ENCODE measurements at places on chromosomes 4 and X.

GRCh38 chr4:24970635-24971034, 57.8 kb upstream of the CCDC149 start:
- DNase-seq, result no peak

DNA sequence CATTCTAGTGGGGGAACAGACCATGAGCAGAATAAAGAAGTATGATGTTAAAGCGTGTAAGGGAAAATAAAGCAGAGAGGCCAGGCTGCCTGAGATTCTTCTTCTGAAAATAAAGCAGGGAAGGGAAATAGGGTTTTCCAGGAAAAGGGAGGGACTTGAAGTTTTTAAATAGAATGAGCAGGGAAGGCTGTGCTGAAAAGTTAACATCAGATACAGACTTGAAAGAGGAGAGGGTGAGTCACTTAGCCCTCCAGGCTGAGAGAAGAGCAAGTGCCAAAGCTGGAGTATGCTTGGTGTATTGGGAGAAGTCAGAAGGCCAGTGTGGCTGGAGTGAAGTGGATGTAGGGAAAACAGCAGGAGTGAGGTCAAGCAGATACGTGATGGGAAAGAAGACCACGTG, 10.0 kb upstream of the PLK4 start:
- DNase-seq, result no peak

GRCh38 chrX:9539605-9540387, 74.9 kb downstream of the TBL1X start:
- DNase-seq, result no peak

DNA sequence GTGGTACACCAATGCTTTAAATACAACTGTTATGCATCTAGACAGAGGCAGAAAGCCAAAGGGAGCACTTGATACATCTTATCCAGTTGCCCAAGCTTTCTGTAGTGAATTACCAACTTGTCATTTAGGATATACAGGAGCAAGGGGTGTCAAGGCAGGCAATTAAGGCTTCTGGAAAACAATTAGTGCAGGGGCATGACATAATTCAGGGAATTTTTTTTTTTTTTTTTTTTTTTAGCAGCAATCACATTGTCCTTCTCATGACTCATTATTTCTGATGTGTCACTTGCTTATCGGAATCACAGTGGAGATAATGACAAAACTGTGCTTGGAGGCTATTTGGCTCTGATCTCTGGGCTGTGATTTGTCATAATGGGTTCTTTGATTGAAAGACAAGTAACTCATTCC, 259.5 kb downstream of the ARHGAP24 start:
- DNase-seq, result no peak

GRCh38 chr4:1772853-1773538, 20.1 kb upstream of the FGFR3 start:
- DNase-seq, result no peak

GRCh38 chr4:84937381-84937977, 29.0 kb downstream of the WDFY3 start:
- no peak for DNase-seq

GRCh38 chr4:121690001-121690400, 6.8 kb downstream of the ANXA5 start:
- no peak for DNase-seq

GRCh38 chr4:141027421-141027820, 105.8 kb downstream of the RNF150 start:
- no peak for DNase-seq

DNA sequence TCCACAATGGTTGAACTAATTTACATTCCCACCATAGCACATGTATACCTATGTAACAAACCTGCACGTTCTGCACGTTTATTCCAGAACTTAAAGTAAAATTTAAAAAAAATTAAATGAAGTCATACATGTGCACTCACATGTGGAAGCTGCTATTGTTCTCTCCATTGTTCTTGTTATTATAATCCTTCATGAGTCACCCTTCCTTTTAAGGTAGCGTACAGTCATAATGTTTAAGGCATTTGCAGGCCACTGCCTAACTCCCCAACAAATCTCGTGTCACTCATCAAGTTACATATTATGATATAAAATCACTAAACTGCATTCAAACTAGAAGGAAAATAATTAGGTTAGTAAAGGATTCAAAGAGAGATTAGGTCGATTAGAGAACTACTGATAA, 63.6 kb downstream of the SLC7A11 start:
- no peak for DNase-seq

DNA sequence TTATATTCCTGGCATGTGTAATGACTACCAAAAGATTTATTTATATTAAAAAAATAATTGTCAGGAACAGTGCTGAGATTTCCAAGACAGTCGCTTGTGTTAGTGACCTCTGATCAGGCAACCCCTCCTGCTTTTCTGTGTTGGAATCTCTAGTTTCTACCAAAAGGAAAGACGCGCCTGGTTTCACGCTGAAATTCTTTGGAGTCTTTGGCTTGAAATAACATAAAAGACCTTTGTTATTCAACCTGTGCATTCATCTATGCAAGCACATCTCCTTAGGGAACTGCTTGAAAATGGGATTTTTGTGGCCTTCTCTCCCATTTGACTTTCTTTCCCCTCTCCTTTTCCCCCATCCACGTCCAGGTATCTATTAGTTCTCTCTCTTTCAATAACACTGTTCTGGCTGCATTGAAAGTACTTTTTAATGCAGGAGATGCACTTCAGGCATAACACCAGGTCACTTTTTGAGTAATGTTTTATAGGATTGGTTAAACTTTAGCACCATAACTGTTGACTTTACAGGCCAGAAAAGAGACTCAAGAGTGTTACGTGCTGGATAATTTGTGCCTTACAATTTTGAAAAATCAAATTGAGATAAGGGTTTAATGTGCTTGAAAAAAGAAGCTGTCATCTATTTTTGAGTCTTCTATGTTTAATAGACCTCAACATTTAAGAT, 172.7 kb downstream of the GPAT3 start:
- DNase-seq, result no peak

DNA sequence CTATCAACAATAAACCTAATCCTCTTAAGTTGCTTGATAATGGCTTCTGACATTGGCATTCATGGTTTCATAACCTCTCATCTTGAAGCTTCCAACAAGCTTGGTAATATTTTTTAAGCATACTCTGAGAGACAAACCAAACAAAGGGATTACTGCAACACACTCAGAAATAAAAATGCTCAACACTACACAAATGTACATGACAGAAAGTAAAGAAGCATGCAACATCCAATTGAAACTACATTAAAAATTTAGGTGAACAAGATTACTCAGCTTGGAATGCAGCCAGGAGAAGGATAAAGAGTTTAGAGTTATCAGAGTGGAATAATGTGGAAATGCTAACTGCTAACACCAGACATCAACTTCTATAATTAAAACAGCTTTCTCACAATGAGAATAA, 1136.6 kb upstream of the PABPC4L start:
- no peak for DNase-seq

- no peak for DNase-seq
Measured at GRCh38 chr4:105709081-105709450, 482 bp downstream of the GSTCD start.

DNA sequence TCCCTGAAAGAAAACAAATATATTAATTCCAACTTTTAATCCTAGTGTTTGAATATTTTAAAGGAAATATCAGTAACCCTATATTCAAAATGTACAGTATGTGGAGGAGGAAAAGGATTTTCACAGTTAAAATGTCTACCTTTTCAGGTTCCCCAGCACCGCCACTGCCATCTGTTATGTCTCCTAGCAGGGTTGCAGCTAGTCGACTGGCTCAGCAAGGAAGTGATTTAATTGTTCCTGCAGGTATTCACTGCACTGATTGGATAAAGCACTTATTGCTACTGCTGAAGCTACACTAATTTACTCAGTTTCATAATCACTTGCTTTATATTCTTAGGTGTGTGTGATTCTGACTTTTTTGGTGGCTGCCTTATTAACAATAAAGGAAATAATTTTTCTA, 65.5 kb upstream of the FHDC1 start:
- no peak for DNase-seq

- DNase-seq, result no peak
Measured at GRCh38 chr4:177574446-177574845, 132.2 kb upstream of the AGA start.

- DNase-seq, result no peak
Measured at GRCh38 chrX:40684092-40684491, 36.7 kb upstream of the CXorf38 start.

DNA sequence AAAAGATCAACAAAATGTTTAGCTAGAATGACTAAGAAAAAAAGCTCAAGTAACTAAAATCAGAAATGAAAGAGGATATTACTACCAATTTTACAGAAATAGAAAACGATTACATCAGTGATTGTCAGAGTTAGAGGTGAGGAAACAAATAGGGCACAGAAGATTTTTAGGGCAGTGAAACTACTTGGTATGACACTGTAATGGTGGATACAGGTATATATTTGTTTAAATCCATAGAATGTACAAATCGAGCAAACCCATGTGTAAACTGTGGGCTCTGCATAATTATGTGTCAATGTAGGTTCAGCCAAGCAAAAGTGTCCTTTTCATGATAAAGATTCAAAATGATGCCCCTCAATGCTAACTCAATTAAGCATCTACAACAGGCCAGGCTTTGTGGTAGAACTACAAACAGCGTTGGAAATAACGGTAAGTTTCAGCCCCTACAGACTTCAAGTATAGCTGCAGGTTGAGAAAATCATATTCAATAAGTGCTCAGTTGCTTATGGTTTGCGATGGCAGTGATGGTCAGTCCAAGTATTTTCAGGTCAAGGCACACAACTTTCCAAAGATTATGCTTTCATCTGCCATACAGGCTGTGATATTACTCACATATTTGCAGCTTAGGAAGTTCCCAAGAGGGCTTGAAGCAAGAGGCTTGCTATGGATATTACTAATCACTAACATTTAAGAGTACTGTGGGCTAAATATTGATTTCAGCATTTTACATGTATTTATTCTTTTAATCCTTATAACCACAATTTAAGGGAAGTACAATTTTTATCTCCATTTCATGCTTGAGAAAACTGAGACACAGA, 158.6 kb downstream of the TET2 start:
- DNase-seq, result no peak

DNA sequence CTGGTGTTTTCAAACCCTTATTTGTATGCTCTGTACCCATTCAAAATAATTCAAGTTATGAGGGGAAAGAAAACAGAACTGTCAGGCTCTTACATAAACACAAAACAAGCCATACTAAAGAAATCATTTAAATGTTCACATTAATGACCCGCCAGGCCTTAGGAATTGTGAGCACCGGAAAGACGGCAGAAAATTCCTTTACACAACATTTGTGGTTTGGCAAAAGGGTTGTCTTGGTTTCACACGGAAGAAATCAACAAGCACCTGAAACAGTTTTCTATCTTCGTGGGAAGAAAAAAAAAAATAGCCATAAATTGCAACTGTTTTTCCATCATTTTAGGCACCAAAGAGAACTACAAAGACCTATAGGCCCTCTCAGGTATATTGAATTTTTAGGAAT, 188.5 kb upstream of the FTHL17 start:
- DNase-seq, result no peak

DNA sequence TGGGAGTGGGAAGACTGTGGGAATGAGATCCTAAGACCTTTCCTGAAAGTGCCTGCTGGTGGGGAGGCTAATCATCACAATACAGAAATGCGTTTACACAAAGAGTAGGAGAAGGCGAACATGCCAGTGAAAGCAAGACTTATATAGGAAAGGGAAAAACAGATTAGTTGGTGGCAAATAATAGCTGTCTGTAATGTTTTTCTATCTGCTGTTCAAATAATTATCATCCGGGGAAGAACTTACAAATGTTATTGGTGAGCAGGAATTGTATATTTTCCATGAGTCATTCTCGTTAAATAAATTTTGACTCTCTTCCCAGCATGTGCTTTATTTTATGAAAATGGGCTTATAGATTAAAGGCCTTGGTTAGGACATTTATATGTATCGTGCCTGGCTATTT, 196.5 kb downstream of the ARHGAP10 start:
- DNase-seq, result no peak

DNA sequence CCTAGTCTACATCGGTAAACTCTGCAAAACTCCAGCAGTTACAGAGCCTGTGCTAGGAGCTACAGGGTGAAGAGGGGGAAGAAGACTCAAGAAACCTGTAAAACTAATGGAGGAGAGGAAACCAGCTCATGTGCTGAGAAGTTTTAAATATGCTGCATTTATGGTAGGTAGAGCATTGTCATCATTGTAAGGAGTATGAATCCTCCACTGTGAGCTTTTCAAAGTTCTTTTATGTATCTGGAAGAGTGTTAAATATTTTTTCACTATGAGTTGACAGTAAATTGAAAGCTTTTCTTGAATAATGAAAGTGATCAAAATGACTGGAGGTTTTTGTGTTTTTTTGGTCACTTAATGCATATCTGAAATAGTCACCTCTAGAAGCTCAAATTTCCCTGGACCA, 46.2 kb downstream of the SEPTIN11 start:
- DNase-seq, result no peak

DNA sequence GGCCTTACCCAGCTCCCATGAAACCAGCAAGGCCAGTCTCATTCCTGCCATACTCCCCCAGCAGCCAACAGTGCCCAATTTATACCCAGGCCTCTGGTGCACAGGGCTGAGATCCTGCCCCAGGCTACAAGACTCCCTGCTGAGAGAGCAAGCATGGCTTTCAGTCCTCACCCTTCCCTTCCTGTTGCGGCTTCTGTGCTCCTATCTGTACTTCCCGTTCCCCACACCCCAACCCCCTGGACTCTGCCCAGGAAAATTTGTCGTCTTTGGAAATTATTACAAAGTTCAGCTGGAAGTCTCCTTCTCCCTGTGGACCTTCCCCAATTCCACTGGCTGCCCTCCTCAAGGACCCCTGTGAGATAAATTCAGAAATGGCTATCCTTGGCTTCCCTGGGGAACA, 84.1 kb upstream of the GK2 start:
- no peak for DNase-seq

DNA sequence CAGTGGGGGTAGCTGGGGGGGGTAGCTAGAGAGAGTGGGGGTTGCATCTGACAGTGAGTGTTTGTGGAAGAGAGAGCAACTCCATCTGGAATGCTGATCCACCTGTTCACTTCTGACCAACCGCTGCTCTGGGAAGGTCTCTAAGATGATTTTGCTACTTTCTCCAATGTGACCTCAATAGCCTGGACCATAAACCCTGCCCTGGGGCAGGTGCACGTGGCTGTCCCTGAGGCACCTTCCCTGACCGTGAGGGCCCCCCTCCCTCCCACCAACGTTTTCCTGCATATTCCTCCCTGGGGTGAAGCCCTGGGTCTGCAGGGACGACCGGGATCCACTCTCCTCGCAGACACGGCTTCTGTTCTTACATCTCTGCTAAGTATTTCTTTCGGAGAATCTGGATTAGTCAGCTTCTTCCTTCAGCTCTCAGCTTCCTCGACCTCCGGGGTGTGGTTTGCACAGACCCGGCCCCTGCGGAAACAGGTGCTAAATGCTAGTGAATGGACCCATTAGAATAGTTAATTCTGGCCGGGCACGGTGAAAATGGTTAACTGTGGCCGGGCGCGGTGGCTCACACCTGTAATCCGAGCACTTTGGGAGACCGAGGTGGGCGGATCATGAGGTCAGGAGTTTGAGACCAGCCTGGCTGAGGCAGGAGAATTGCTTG, 21.4 kb upstream of the PLCXD1 start:
- no peak for DNase-seq

GRCh38 chr4:19944806-19945205, 306.9 kb upstream of the SLIT2 start:
- DNase-seq, result no peak

GRCh38 chr4:3870567-3870962, 104.4 kb downstream of the ADRA2C start:
- no peak for DNase-seq

GRCh38 chr4:37533286-37534033, 152.7 kb downstream of the RELL1 start:
- no peak for DNase-seq
